Chondrocyte (in vitro differentiated cells): ENCODE measurements at places on chromosomes 12 and 14.

DNA sequence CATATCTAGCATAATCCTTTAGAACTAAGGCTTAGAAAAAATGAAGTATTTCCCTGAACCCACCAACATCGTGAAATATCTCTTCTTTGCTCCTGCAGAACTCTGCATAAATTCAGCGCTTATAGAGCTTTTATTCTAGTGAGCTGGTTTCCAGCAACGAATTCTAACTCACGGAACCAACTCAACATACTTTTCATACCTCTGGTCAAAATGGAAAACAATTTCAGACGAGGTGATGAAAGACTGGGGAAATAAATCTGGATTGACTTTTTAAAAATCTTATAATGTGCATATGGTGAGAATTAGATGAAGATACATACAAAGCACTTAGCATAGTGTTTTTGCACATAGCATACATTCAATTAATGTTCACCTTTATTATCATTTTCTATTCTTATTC lies 62.6 kb upstream of the BBS10 start:
- no peaks in the 10 kb centered on the region for H3K27me3 ChIP-seq
- DNase-seq, result no peak
- peaks cover 27% of the 10 kb centered on the region for H3K4me1 ChIP-seq
- no peak overlapping the region for H3K4me3 ChIP-seq
- peak overlapping the region; percentile 58 for H3K27ac ChIP-seq

DNA sequence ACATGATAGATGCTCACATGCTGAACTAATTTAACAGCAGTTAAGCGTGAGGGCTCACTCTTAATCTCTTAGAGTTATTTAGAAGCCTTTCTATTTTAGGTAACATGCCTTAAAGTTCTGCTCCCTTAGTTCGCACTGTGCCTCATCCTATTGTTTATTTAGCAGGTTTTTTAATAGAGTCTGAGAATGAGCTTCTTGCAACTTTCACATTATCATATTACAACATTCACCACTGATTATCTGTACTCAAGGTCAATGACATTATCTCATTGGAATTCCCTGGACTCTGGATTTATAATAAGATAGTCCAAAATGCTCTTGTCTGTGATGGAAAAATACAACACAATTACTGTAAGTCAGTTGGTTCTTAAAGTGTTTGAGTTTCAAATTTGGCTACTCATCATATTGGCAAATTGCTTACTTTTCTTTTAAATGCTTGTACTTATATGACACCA lies 183.6 kb upstream of the SLC38A2 start:
- no peaks in the 10 kb centered on the region for H3K36me3 ChIP-seq
- no peak overlapping the region for H3K4me3 ChIP-seq
- H3K27me3 ChIP-seq, result no peaks in the 10 kb centered on the region
- DNase-seq, result no peak
- peak overlapping the region; percentile 93 for H3K27ac ChIP-seq

DNA sequence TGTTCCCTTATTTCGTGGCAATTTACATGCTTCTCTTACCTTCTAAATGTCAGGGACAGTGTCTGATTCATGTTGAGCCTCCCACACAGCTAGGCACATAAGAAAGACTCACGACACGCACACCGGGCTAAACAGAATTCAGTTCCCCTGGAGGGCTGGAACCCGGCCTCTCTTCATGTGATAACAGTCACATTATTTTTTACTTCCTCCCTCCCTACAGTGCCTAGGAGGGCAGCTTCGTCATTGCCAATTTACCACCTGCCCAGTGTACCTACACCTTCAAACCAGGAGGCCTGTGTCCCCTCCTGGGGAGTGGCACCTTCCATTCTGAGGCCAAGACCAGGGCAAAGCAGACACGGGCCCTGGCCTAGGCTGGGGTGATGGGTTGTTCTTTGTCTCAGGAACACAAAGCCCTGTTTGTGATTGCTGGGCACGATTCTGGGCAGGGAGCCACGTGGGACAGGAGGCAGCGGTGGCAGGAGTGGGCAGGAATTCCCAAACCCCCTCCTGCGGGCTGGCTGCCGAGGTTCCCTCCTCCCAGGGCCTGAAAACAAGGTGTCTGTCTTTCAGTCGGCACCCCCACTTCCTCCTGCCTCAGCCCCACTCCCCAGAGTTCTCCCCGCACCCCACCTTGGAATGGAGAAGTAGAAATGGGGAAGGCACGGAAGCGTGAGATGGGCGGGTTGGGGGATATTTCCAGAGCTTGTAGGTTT lies 6.8 kb upstream of the RASAL1 start:
- H3K4me3 ChIP-seq, result no peak overlapping the region
- H3K36me3 ChIP-seq, result no peaks in the 10 kb centered on the region
- no peak for DNase-seq
- H3K4me1 ChIP-seq, result no peaks in the 10 kb centered on the region
- peaks cover 12% of the 10 kb centered on the region for H3K27me3 ChIP-seq

DNA sequence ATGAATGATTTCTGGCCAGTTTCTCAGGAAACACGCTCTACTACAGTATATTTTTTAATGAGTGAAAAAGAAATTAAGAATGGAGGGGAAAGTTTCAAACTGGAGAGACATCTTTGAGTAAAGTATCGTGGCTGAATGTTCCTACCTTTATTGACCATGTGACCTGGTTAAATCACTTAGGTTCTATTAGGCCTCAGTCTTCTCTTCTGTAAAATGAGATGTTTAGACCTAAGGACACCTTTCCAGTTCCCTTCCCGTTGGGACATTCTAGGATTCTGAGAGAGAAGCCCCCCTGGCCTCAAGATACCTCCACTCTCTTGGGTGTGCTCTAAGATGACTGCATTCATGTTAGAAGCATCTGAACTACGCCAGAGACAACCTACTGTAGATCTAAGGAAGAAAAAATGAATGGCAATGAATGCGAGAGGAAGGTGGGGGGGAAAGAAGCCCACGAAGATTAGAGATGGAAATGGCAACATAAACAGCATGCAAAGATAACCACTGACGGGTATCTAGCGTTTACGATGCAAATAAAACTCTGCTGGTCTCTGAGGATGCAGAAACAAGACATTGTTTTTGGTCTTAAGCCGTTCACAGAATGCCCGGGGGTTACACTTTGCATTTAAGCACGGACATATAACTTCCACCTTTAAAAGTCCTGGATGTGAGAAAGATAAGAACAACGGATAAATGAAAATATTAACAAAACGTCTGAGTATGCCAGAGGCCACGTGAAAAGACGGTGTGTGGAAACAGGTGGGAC lies 599 bp upstream of the CPSF6 start:
- H3K4me1 ChIP-seq, result peaks cover 39% of the 10 kb centered on the region
- H3K36me3 ChIP-seq, result no peaks in the 10 kb centered on the region
- peak overlapping the region; percentile 81 for H3K4me3 ChIP-seq
- no peak for DNase-seq
- no peaks in the 10 kb centered on the region for H3K27me3 ChIP-seq
- H3K27ac ChIP-seq, result peak overlapping the region; percentile 92

DNA sequence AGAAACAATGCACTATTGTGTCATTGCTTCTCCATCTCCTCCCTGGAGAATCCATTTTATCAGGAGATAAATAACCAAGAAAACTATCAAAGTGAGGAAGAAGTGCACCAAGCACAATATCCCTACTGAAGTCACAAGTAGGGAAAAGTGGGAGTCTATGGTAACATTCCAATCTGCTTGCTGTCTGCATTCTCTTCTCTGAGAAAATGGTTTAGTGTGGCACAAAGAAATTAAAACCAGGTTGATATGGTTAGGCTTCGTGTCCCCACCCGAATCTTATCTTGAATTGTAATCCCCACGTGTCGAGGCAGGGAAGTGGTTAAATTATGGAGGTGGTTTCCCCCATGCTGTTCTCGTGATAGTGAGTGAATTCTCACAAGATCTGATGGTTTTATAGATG lies 209.7 kb downstream of the PRKD1 start:
- no peak overlapping the region for H3K27ac ChIP-seq

GRCh38 chr12:87928031-87928430 lies 101.2 kb downstream of the C12orf50 start:
- no peak overlapping the region for H3K4me3 ChIP-seq
- no peak overlapping the region for H3K27ac ChIP-seq
- H3K36me3 ChIP-seq, result no peaks in the 10 kb centered on the region
- no peaks in the 10 kb centered on the region for H3K27me3 ChIP-seq
- peaks cover 41% of the 10 kb centered on the region for H3K4me1 ChIP-seq
- no peak for DNase-seq

DNA sequence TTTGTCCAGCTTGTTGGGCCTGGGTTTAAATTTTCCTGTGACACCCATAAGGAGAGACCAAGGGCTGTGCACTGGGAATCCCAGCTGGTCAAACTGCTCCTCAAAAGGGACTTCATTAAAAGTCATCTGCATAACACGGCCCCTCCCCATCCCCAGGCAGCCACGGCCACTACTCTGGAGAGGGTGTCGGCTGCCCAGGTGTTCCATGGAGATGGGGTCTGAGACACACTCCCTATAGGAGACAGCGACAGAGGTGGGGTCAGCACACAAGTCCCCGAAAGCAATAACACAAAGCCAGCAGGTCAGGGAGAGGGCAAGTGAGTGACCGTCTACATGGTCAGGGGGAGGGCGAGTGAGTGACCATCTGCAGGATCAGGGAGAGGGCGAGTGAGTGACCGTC lies 75.6 kb upstream of the BCL11B start:
- no peak overlapping the region for H3K4me3 ChIP-seq
- H3K4me1 ChIP-seq, result peaks cover 6% of the 10 kb centered on the region

- H3K27ac ChIP-seq, result peak overlapping the region; percentile 75
- H3K4me3 ChIP-seq, result no peak overlapping the region
- peaks cover 56% of the 10 kb centered on the region for H3K4me1 ChIP-seq
- no peaks in the 10 kb centered on the region for H3K27me3 ChIP-seq
- no peak for DNase-seq
These were observed 189.0 kb upstream of the AMIGO2 start for GRCh38 chr12:47268501-47269454.

GRCh38 chr14:73142216-73142615 lies 5.9 kb downstream of the PSEN1 start:
- no peaks in the 10 kb centered on the region for H3K27me3 ChIP-seq
- H3K4me1 ChIP-seq, result peaks cover 47% of the 10 kb centered on the region
- DNase-seq, result no peak
- no peak overlapping the region for H3K27ac ChIP-seq
- H3K36me3 ChIP-seq, result peaks cover 3% of the 10 kb centered on the region
- no peak overlapping the region for H3K4me3 ChIP-seq

- peaks cover 12% of the 10 kb centered on the region for H3K27me3 ChIP-seq
- no peak for DNase-seq
- no peaks in the 10 kb centered on the region for H3K36me3 ChIP-seq
- H3K4me1 ChIP-seq, result peaks cover 2% of the 10 kb centered on the region
These were observed 231.2 kb downstream of the VRK1 start for GRCh38 chr14:97028382-97028781.

DNA sequence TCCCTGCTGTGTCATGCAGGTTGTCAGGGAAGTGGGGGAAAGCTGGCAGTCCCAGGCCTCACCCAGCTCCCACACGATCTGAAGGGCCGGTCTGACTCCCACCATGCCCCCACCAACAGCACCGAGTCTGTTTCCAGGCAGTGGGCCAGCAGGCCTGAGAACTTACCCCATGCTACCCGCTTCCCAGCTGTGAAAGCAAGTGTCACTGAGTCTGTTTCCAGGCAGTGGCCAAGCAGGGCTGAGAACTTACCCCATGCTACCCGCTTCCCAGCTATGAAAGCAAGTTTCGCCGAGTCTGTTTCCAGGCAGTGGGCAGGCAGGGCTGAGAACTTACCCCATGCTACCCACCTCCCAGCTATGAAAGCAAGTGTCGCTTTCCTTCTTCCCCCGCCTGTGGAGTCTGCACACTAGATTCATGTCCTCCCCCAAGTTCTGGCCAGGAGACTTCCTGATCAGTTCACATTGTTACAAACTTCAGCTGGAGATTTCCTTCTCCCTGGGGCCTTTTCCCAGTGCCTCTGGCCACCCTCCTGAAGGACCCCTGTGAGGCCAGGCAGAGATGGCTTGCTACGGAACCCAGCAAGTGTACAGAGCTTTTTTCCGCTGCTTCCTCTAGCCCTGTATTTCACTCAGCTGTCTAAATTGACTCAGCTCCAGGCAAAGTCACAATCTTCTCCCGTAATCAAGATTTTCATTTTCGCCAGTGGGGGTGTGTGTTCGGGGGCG lies 435.4 kb downstream of the TMTC2 start:
- no peak for DNase-seq
- no peaks in the 10 kb centered on the region for H3K27me3 ChIP-seq
- H3K36me3 ChIP-seq, result no peaks in the 10 kb centered on the region
- no peaks in the 10 kb centered on the region for H3K4me1 ChIP-seq
- no peak overlapping the region for H3K4me3 ChIP-seq

GRCh38 chr12:4856596-4856995 lies 53.1 kb upstream of the KCNA1 start:
- H3K36me3 ChIP-seq, result no peaks in the 10 kb centered on the region
- H3K4me1 ChIP-seq, result peaks cover 25% of the 10 kb centered on the region
- peaks cover 20% of the 10 kb centered on the region for H3K27me3 ChIP-seq

DNA sequence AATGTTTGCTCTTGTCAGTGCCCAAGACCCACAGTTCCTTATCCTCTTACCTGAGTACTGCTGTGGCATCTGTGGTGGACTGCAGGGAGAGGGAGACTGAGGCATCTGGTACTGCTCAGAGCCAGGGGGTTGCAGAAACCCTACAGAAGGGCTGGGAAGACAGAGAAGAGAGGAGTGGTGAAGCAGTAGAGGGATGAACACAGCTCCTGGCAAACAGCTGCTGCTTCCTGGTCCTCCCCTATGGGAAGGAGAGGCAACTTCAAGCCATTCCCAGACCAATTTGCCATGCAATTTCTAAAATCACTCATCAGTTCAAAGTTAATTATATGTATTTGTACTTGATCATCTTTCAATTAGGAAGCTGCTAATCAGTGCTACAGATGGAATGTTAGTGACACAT lies 15.7 kb upstream of the STAC3 start:
- H3K27ac ChIP-seq, result peak overlapping the region; percentile 6
- no peak for DNase-seq
- H3K4me3 ChIP-seq, result no peak overlapping the region
- peaks cover 5% of the 10 kb centered on the region for H3K4me1 ChIP-seq
- H3K27me3 ChIP-seq, result no peaks in the 10 kb centered on the region
- H3K36me3 ChIP-seq, result peaks cover 15% of the 10 kb centered on the region

GRCh38 chr14:68681256-68682011 lies 111.4 kb downstream of the ZFP36L1 start:
- no peaks in the 10 kb centered on the region for H3K36me3 ChIP-seq
- H3K27ac ChIP-seq, result peak overlapping the region; percentile 58
- DNase-seq, result no peak
- H3K27me3 ChIP-seq, result no peaks in the 10 kb centered on the region
- peaks cover 69% of the 10 kb centered on the region for H3K4me1 ChIP-seq

GRCh38 chr12:51070004-51070403 lies 13.4 kb downstream of the CSRNP2 start:
- H3K4me1 ChIP-seq, result peaks cover 11% of the 10 kb centered on the region
- no peak overlapping the region for H3K4me3 ChIP-seq
- no peak for DNase-seq
- H3K27ac ChIP-seq, result peak overlapping the region; percentile 23
- no peaks in the 10 kb centered on the region for H3K27me3 ChIP-seq
- peaks cover 38% of the 10 kb centered on the region for H3K36me3 ChIP-seq

GRCh38 chr12:28107679-28108078 lies 82.6 kb upstream of the CCDC91 start:
- no peak overlapping the region for H3K4me3 ChIP-seq
- no peak overlapping the region for H3K27ac ChIP-seq
- H3K36me3 ChIP-seq, result peaks cover 2% of the 10 kb centered on the region

DNA sequence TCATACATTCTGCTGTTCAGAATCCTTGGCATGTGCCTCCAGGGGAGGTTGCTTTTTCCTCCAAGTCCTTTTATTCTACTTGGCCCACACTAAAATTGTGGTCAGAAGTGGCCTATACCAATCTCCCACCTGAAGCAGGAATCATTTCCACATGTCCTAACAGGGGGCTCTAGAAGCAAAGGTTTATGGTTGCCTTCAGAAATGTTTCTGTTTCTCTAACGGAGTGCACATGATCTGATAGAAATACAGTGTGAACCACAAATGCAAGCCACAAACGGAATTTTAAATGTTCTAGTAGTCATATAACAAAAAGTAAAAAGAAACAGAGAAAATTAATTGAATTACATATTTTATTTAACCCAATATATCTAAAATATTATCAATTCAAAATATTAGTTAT lies 4.0 kb downstream of the PTGER2 start:
- H3K27ac ChIP-seq, result no peak overlapping the region
- H3K36me3 ChIP-seq, result peaks cover 10% of the 10 kb centered on the region
- no peak overlapping the region for H3K4me3 ChIP-seq
